ENCODE measurements at places on chromosomes 7 and 10.

- no peak for DNase-seq
Measured at GRCh38 chr7:8908889-8909288, 475.5 kb downstream of the NXPH1 start.

DNA sequence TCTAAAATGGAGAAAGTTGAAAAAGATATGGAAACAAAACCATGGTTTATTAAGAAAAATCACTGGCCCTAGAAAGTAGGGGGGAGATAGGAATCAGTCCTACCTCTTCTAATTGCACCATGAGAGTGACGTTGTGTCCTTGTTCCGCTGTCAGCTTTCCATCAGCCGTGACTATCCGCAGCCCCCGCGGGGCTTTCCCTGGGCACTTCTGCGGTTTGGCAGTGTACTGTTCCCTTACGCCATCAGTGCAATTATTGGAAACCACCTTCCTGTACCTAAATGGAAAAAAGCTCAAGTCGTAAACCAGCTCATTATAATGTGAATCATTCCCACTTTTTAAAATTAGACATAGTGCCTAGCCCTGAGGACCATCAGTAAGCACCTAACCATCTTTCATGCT lies 512.2 kb downstream of the SORCS1 start:
- no peak for DNase-seq

DNA sequence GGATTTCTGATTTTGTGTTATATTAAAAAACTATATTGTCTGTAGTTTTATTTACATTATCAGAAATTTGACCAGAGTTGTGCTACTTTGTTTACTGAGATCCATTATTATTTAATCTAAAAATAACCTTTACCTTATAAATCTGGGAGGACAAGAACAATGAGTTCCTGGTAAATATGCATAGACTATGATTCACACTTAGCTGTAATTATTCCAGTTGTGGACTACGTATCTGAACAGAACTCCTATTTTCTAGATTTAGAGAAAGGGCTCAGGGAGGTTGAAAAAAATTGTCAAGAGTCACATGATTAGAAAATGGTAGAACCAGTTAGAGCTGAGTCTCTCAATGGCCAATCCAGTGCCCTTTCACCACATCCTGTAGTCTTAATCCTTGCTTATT lies 4.2 kb upstream of the GPR158 start:
- no peak for DNase-seq

GRCh38 chr7:156656598-156656997 lies 16.0 kb downstream of the RNF32 start:
- DNase-seq, result no peak

DNA sequence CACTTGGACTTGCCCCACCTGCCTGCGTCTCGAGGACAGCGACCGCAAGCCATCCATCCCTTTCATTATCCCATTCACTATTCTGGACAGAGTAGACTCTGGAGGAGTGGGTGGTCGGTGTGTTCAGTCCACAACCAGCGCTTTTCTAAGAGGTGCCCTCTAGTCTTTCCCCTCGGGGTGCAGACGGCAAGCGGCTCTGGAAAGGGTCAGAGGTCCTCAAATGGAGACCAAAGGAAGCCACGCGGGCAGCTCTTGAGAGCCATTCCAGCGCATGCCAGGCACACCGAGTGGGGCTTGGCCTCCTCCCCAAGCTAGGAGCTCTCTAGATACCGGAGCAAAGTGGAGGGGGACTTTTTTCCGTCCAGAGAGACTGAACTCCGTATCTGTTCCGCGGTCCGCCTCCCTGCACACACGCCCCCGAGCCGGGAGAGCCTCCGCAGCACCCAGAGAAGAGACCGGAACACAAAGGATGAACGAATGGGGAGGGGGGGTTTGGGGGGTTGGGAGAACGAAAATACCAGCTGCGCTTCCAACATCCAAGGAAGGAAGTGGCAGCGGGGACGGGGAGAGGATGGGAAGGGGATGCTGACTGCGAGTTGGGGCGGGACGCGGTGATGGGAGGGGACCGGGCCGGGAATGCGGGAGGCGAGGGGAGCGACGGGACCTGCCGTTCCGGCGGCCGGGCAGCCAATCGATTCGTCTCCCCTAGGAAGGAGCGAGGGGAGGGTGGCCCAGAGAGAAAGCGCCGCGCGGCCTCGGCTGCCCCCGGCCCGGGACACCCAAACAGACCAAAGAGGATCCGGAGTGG lies 515 bp downstream of the GSDME start:
- no peak for DNase-seq

DNA sequence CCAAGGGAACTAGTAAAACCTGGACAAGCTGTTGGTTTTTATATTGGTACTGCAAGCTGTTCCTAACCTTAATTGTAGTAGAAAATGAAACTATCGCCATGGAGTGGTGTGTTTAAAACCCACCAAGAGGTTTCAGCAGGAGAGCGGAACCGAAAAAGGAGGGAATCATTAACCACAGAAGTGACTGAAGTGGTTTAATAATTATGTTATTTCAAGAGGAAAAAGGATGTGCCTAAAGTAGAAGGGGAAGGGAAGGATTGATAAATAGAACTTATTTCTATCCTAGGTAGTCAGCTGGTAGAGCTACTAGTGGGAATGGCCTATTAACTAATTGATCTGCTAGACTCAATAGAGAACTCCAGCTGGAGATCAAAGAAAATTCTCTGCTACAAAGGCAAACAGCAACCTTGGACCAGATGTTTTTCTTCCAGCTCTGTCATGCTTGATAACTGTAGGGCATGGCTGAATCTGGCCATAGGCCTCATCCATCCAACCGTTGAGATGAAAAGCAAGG lies 91.8 kb downstream of the BAMBI start:
- no peak for DNase-seq

- no peak for DNase-seq
Measured at GRCh38 chr7:46292741-46293140, 371.7 kb upstream of the IGFBP3 start.

- DNase-seq, result no peak
Measured at GRCh38 chr7:137801003-137801402, 45.8 kb downstream of the DGKI start.

GRCh38 chr7:120060281-120060680 lies 212.7 kb upstream of the KCND2 start:
- DNase-seq, result no peak

DNA sequence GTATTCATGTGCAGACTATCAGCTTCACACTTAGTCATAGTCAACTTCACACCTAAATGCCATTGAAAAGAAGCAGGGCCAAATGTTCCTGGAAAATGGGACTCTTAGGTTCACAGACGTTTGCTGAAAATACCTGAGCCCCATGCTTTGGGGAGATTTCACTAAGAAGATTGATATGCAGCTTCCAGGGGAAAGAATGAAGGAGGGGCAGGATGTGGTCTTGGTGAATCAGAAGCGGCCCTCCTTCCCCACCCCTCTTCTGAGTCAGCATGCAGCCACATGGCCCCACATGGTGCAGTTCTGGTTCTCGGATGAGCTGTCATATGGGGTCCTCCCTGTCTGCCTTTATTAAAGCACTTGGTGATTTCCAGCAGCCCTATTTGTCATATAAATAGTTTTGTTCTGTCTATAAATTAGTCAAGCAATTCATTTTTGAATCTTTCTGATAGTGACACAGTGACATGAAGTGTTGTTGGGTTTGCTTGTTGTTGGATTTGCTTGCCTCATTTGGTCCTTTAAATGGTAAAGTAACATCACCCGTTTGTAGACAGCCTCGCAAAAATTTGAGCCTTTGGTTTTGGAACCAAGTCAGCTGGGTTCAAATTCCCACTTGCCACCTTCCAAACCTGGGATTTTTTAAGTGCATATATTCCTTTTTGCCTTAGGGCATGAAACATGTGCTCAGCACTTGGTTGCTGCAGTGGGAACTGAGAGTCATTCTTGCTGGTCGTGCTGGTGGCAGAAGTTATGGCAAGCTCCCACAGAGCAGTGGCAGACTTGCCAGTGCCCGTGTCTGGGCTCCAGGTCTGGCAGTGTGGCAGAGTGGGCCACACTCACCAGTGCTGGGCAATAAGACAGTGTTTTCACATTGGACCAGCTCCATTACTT lies 68.1 kb upstream of the CDK6 start:
- DNase-seq, result peak; percentile 93

- DNase-seq, result no peak
Measured at GRCh38 chr7:99102809-99103690, 40.9 kb downstream of the SMURF1 start.

DNA sequence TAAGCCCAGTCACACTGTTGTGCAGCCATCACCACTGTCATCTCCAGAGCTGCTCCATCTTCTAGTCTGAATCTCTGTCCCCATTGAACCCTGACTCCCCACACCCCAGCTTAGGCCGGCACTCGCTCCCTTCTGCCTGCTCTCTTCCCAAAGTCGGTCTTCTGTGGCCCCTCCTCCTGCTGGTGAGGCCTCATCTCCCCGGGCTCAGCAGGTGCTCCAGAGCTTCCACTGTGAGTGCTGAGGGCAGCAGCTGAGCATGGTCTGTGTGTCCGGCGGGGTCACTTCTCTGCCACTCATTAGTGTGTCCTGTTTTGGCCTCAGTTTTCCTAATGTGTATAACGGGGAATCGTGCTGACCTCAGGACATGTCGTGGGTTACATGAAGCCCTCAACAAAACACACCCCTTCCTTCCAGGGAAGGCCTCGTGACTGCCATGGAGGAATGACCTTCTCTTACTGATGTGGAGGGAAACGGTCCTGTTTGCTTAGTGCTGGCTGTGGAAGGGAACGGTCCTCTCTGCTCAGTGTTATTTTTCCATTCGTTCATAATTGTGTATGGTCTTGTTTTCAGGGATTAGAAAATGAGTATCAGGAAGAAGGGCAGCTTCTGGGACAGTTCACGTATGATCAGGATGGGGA lies 4.3 kb upstream of the GET4 start:
- DNase-seq, result no peak

GRCh38 chr7:121401896-121402295 lies 5.8 kb upstream of the FAM3C start:
- DNase-seq, result no peak

DNA sequence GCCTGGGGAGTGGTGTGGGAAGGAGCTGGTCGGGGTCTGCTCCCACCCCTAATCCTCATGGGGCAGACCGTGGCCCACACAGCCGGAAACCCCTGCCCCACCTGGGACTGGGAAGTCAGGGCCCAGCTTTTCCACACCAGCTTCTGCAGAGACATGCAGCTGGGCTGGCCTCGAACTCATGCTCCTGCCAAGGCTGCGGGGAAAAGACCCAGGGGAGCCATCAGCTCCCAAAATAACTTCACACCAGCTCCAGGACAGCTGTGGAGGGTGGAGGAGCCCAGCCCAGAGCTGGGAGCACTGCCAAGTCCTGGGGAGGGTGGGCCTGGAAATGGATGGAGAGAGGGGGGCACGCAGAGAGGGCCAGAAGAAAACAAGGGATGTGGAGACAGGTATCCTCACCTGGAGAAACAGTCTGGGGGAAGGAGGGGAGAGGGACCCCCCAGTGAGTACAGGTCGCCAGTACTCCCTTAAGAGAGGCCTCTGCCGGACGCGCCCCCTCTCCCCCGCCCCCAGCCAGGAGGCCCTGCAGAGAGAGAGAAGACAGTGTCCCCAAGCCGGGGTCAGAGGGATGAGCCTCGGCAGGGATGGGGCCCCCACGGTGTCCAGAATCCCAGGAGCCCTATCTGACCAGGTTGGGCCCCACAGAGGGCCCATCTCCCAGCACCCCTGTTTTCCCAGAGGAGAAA lies 11.5 kb upstream of the GRIFIN start:
- no peak for DNase-seq

- DNase-seq, result no peak
Measured at GRCh38 chr7:72785166-72785955, 42.6 kb downstream of the TYW1B start.

GRCh38 chr7:22625251-22625650 lies 101.7 kb upstream of the IL6 start:
- no peak for DNase-seq

DNA sequence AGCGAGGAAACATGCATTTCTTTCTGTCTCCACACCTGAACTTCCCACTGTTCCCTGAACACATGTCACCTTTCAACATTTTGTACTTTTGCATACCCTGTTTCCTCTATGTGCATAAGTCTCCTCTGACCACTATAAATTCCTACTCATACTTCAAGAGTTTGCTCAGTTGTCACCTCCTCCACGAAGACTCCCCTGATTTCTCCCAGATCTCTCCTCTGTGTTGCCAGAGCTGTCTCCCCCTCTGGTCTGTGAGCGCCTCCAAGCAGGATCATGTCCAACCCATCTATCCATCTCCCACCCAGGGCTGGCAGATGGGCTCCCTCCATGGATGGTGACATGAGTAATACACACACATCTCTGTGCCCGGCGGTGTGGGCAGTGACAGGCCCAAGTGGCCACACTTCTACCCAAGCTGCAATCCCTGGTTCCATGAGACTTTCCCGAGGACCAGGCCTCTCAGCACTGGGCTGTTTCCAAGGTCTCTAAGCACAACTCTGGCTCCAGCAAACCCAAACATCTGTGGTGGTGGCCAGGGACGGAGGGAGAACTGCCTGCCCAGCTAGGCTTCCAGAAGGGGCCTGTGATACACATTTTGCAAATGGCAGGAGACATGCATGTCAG lies 135.9 kb downstream of the GRID1 start:
- no peak for DNase-seq

GRCh38 chr10:127306479-127306878 lies 110.1 kb upstream of the INSYN2A start:
- no peak for DNase-seq

- no peak for DNase-seq
Measured at GRCh38 chr10:79995979-79996634, 47.2 kb upstream of the SFTPD start.

- DNase-seq, result no peak
Measured at GRCh38 chr10:91296471-91296870, 76.0 kb downstream of the PCGF5 start.

DNA sequence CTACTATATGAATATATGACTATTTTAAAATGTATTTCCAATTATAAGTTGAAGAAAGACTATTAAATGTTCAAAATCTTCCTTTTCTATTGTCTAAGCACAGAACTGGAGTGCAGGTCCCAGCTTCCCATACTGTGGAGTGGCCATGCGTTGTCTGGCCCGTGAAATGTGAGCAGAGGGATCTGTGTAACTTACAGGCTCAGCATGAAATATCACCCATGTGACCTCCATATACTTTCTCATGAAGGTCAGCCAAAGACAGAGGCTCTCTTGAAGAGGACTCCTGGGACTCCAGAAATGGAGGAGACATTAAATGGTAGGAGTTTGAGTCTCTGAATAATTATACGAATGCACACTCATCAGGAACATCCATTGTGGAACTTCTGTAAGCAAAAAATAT lies 92.4 kb upstream of the CAV2 start:
- no peak for DNase-seq

Data from CD4-positive, alpha-beta T cell treated with Interleukin-2 at 100 ng/mL for 4 hours (primary cell).